ACHN (cell line): ENCODE measurements at places on chromosomes 1 and 21.

GRCh38 chr1:87224201-87224600, 104.5 kb upstream of the LMO4 start:
- peak; percentile 75 for DNase-seq

GRCh38 chr1:203465146-203465798, 10.3 kb upstream of the PRELP start:
- no peak for DNase-seq

GRCh38 chr1:67580691-67581403, 104.2 kb upstream of the GADD45A start:
- no peak for DNase-seq

GRCh38 chr1:151967091-151967490, 26.6 kb downstream of the S100A10 start:
- no peak for DNase-seq

- DNase-seq, result no peak
These were observed 224.8 kb upstream of the KCNK2 start for GRCh38 chr1:214857716-214858115.
